ENCODE measurements at places on chromosomes 2 and 18.

- DNase-seq = no peak
These were observed 30.9 kb upstream of the REEP1 start for GRCh38 chr2:86368161-86368824.

GRCh38 chr2:206805887-206806607, 40.6 kb downstream of the FASTKD2 start:
- DNase-seq = no peak

- DNase-seq = no peak
These were observed 204.9 kb downstream of the CDH7 start for GRCh38 chr18:65955747-65956146.

DNA sequence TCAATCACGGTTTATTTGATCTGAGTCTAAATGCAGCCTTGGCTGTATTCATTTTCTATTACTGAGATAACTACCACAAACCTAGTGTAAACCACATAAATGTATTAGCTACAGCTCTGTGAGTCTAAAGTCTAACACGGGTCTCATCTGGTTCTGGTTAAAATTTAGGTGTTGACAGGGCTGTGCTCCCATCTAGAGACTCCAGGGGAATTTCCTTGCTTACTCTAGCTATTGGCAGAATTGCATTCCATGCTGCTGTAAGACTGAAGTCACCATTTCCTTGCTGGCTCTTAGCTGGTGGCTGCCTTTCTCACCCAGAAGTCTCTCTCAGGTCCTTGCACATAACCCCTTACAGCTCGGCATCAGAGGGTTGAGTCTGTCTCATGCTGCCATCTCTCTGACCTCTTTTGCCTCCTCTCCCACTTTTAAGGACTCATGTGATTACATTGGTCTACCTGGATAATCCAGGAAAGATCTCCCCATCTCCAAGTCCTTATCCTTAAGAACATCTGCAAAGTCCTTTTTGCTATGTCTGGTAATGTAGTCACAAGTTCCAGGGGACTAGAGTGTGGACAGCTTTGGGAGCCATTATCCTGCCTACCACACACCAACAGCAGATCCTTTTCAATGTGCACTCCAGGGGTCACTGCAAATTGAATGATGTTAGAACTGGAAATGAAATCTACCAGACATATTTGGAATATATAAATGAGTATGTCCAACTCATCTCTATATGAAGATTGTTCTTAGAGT, 207.0 kb upstream of the AGAP1 start:
- DNase-seq = no peak

DNA sequence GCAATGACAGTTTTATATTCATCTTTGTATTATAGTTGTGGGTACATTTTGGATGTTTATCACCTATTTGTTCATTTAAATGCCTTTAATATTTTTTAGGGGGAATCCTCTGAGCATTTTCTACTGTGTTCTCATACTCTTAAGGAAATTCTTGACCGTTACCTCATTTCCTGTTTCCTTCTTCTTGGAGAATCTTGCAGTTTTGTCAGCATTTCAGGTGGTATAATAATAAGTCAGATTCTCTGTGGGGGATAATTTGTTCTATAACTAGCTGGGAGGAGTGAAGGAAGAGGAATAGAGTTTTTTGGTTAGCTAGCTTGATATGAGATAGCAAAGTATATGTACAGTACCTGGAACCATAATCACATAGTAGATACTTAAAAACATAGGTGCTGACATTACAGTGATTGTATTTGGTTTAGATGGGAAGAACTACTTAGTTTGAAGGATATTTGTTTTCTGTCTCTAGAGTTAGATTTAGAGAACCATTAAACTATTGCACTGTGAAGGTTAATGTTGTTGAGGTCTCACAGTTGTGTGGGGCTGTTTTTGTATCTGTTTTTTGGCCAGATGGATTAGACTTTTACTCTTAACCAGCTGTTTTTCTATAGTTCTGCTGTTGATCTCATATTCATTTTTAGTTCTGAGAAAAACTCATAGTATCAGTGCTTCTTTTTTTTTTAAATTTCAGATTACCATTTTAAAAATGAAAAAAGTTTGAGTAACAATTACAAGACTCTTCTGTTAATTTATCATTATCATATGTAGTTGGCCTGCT, 14.2 kb downstream of the MTX2 start:
- no peak for DNase-seq

DNA sequence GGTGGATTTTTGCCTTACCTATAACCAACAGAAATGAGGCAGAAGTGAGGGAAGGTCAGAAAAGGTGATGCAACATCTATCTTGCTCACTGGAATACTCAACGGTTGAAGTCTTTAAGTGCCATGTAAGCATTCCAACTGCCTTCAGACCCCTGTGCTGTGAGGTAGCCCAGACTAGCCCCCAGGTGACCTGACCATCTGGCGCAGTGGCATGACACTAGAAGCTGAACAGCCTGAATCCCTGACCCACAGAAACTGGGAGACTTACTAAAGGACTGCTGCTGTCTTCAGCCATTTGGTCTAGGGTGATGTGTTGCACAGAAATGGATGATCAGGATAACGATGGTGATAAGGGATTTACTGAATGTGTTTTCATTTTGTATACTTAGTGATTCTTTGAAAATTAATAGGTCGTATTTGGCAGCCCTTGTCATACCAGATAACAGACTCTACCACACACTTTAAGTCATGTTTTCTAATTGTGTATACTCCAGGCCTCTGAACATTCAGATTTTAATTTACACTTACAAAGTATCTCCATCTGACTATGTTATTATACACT, 161.5 kb downstream of the STK39 start:
- DNase-seq = no peak

GRCh38 chr2:134924912-134925311, 6.3 kb downstream of the CCNT2 start:
- no peak for DNase-seq

- no peak for DNase-seq
These were observed 927 bp upstream of the HOXD13 start for GRCh38 chr2:176091329-176092258.

DNA sequence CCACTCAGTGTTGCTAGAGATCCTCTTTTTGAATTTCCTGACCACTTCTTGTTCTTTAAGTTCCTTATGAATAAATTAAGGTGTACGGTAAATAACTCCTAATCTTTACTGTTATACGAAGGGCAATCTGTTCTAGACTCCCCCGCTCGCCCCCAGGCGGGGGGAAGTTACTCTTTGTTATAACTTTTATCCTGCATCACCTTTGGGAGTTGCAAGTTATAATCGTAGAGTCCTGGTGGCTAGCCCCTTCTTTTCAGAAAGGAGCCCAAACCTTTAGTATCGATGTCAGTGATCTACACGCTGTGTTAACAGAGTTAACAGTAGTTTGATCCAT, 652 bp downstream of the GCA start:
- no peak for DNase-seq

- no peak for DNase-seq
These were observed 4.7 kb upstream of the TTN start for GRCh38 chr2:178811901-178812300.

DNA sequence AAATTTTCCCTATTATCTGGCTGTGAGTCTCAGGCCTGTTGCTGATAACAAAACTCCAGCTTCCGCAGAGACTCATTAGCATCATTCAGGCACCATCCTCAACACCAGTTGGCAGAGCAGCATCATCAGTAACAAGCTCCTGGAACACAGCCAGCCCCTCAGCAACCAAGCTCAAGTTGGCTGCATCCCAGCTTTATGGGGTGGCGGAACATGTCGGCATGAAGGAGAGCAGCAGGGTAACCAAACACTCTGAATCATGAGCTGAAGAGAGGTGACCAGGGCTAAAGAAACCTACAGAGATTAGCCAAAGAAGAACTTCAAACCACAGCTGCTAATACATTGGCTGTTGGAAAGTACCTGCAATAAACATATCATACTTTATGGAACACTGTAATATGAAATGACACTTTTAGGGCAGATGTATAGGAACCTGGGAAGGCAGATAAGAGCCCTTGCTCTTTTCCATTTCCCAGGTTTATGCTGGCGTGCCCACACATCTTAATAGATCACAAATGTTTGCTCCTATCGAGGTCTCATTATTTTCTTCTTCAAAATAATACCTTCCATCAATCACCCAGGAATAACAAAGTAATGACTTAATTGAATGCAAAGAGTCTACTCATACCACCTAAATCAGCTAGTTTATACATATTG, 63.8 kb downstream of the PDE11A start:
- DNase-seq = peak; percentile 98

GRCh38 chr2:7071154-7071553, 153.9 kb downstream of the RNF144A start:
- no peak for DNase-seq

GRCh38 chr2:84686783-84687476, 170.6 kb downstream of the DNAH6 start:
- no peak for DNase-seq

DNA sequence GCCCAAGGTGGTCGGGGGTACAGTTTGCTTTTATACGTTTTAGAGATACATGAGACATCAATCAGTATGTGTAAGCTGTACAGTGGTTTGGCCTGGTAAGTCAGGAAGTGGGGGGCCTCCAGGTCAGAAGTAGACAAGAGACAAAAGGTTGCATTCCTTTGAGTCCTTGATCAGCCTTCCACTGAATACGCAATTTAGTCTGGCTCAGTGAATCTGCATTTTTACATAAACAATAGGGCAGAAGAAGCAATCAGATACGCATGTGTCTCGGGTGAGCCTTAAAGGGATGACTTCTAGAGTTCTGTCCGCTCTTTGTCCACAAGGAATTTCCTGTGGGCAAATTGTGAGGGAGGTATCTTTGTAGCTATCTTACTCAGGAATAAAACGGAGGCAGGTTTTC, 87.2 kb downstream of the SOWAHC start:
- no peak for DNase-seq

GRCh38 chr18:9612215-9612830, 2.0 kb downstream of the PPP4R1 start:
- peak; percentile 25 for DNase-seq

DNA sequence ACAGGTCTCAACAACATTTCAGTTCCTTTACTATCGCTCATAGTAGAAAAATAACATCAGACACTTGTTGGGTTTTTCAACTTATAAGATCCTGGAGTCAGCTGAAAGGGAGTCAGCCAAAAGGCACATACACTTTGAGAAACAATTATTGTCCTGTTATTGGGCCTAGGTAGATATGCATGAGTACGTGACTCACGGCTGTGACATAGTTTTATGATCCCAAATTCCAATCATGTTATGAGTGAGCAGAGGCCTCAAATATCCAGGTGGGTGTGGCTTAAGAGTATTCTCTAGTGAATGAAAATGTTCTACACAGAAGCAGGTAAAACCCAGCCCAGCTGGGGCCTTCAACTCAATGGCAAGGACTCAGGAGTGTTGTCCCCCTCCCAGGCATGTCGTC, 27.2 kb downstream of the SERPINB8 start:
- DNase-seq = no peak

DNA sequence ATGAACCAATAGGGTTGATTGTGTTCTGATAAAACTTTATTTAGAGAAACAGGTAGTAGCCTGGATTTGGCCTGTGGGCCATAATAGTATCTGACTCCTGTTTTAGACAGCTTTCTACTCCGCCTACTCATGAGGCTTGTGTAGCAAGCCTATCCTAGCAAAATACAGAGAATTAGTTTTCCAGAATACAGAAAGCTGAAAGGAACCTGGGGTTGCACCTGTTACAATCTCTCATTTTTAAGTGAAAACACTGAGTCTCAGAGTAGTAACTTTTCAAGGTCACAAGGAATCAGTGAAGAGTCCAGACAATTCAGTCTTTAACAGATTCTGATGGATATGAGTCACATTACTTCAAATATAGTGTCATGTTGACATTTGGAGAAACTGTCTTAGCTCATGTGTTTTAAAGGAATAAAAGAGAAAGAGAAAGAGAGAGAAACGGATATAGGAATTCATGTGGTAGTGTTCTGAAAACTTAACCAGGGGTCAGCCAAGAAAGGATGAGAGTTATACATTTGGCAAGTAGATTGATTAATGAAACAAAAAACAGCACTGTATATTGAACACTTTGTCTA, 17.0 kb downstream of the ARHGAP28 start:
- DNase-seq = no peak

DNA sequence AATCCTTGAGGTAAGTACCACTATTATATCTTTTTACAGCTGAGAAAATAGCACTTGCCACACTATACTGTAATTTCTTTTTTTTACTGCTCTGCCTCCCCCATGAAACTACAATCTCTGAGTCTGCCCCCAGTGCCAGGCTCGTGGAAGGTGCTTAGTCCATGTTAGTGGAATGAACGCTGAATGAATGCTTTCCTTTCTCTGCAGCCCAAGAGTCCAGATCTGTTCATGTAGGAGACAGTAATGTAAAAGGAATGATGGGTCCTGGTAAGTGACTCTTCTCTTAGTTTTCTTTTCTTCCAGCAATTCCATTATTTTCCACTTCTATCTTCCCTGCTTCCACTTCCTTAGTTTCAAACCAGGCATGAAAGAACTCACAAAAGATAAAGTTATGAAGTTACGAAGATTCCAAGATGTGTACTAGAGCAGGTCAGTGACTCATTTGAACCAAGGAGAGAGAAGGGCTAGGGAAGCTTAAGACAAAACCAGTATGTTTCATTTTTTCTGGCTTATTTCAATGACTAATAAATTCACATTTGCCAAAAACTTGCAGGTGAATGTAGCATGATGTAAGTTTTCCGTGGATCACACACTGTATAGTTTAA, 46.0 kb downstream of the ARHGEF33 start:
- DNase-seq = no peak

DNA sequence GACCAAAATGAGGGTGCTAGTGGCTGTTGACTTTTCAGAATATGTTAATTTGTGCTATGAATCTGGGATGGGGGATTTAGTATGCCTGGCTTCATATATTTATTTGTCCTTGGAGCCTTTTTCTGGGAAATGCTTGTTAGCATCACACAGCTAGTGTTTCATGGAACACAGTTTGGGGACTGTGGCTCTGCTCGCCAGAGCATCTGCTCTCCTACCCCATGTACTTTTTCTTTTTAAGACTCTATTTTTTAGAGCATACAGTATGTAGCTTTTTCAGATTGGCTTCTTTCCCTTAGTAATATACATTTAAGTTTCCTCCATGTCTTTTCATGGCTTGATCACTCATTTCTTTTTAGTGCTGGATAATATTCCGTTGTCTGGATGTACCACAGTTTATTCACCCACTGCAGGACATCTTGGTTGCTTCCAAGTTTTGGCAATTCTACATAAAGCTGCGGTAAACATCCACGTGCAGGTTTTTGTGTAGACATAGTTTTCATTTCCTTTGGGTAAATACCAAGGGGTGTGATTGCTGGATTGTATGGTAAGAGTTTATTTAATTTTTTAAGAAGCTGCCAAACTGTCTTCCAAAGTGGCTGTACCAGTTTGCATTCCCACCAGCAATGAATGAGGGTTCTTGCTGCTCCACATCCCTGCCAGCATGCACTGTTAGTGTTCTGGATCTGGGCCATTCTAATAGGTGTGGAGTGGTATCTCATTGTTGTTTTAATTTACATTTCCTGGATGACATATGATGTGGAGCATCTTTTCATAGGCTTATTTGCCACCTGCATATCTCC, 44.1 kb downstream of the EFR3B start:
- DNase-seq = peak; percentile 94

GRCh38 chr2:160651416-160652200, 158.0 kb upstream of the RBMS1 start:
- DNase-seq = no peak

DNA sequence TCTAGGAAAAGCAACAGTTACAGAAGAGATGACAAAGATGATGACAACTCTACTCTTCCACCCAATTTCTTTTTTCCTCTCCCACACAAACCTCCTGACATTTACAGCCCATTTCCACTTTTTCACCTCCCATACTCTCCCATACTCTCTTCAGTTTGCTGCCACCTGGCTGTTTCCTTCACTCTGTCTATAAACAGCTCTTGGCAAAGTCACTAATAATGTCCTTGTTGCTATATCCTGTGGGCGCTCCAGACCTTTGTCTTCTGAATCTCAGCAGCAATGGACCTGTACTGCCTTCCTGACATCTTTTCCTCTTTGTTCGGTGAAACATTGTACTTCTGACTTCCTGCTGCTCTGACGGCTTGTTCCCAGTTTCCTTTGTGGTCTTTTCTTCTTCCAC, 60.7 kb upstream of the CAVIN2 start:
- no peak for DNase-seq
